ENCODE measurements at places on chromosomes 2 and 18.
A peak's percentile ranks its signal among the peaks of the same experiment; 100 is the strongest.

DNA sequence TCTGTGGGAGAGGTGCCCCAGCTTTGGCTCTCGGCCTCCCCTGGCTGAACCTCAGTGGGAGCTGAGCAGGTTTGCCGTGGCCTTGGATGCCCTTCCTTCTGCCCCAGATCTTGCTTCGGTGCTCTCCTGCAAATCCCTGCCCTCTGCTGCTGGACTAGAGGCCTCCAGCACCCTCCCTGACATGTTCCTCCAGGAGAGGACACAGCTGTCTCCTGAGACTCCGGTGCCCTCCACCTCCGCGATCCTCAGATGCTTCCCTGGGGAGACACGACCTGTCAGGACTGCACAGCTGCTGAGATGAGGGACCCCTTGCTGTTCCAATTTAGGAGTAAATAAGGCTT, 7.3 kb upstream of the NT5DC4 start:
- no peak for DNase-seq

DNA sequence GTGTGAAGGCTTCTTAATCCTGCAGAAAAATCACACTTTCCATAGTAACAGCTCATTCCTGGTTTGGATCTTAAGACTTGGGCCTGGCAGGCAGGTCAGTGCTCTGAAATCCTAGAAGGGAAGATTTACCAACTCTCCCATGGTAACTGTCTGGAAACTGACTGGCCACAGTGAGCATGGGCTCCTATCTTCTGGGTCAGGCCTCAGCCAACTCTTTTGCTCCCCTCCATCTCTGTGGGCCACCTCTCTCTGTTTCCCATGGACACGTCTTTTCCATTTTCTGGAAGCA, 86.7 kb downstream of the ACAA2 start:
- DNase-seq, result no peak

GRCh38 chr2:171016125-171016524, 87.1 kb downstream of the GORASP2 start:
- no peak for DNase-seq

DNA sequence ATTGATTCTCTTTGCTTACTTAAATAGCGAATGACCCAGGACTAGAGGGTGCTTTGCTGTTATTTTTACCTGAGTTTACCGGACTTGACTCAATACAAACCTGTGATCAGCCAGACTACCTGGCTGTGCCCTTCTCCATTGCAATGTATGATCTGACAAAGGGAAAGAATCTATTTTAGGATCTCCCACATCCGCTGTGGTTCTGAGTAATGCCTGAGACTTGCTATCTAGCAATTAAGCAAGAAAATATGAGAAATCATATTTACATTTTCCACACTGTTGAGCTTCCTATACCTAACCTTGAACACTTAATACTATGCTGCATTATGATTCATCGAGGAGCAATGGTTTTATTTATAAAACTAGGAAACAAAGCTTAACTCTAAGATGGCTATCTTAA, 215.2 kb downstream of the RAD51AP2 start:
- no peak for DNase-seq

GRCh38 chr2:220891405-220891804, 680.7 kb downstream of the EPHA4 start:
- DNase-seq, result no peak

GRCh38 chr2:107961395-107961794, 24.9 kb upstream of the SLC5A7 start:
- no peak for DNase-seq

DNA sequence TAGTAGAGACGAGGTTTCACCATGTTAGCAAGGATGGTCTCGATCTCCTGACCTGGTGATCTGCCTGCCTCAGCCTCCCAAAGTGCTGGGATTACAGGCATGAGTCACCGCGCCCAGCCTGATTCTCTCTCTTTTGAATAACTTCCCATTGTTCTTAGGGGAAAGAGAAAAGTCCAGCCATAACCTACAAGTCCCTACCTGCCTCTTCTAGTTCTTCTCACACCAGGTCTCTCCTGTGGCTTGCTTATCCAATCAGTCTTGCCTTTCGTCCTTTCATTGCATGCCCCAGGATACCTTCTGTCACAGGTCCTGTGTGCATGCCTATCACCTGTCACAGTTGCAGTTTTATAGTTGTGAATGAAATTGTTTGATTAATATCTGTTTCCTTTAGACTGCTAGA, 148.1 kb downstream of the SLC4A3 start:
- no peak for DNase-seq

- DNase-seq, result no peak
These were observed 789.4 kb upstream of the PIK3C3 start for GRCh38 chr18:41165625-41166024.

DNA sequence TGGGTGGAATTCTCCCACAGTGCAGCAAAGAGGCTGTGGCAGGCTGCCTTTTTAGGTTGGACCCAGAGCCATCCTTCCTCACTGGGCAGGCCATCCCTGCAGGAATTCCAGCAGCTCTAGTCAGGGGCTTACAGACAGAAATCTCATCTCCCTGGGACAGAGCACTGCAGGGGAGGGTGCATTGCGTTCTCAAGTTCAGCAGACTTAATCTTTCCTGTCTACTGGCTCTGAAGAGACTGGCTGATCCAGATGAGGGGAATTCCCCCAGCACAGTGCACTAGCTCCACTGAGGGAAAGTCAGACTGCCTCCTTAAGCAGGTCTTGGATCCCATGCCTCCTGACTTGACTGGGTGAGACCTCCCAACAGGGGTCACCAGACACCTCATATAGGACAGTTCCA, 899.7 kb upstream of the VRK2 start:
- no peak for DNase-seq

DNA sequence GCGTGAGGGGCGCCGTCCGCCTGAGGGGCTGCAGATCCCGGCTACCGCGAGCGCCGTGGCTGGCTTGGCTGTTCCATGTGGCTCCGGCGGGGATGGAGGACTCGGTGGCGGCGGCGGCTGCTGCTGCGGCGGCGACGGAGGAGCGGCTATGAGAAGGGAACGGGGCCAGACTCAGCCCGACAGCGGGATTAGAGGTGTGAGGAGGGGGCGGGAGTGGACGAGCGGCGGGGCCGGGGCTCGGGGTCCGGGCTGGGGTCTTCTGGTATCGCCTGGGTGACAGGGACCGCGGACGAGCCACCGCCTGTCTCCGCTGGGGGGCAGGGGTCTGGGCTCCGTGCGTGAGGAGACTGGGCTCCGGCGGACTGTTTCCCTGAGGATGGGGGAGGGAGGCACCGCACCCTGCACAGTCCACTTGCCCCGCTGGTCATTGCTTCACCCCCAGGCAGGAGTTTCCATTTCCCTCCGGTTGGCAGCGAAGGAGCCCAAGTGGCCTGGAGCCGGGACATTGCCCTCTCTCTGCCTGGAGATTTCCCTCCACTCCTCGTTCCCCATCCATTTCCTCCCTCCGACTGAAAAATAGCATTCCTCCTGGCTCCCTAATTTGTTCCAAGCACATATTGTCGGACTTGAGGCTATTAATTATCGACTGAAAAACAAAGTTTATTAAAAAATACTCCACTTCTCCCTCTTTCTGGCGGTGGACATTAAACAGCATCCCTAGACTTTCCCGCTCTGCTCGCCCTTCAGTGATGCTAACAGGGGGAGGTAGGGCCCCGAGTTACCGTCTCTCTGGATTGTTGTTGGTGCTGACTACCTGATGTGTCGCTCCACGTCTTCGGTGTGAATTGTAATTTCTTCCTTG, 577 bp downstream of the EHBP1 start:
- peak; percentile 72 for DNase-seq

DNA sequence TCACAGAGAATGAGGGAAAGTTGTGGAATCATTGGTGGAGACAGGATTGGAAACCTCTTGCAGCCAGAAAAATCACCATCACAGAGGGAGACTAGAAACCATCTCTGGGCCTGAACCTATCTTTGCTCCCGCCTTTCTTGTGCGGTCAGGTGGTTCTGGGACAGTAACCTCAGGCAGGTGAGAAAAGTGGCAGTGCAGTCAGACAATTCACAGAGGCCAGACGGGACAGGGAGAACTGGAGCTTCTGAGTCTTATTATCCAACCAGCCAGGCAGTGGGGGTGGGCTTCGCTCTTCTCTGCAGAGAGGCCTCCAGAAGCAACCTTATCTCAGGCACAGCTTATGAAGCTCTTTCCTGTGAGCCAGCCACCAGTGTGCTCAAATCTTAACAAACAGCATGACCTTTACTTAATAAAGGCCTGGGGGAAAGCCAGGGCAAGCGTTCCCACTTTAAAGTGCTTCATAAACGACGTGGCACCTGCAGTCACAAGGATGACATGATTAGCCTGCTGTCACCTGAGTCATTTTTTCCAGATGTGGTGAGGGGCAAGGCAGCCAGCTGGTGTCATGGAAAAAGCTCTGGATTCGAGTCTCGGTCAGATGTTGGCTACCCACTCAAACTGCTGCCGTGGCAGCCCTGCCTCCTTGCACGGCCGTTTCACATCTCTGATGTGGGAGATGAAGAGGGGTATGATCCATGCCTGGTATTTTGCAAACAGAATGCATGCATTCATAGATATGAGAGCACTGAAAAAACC, 109.7 kb downstream of the B3GNT2 start:
- DNase-seq, result no peak

DNA sequence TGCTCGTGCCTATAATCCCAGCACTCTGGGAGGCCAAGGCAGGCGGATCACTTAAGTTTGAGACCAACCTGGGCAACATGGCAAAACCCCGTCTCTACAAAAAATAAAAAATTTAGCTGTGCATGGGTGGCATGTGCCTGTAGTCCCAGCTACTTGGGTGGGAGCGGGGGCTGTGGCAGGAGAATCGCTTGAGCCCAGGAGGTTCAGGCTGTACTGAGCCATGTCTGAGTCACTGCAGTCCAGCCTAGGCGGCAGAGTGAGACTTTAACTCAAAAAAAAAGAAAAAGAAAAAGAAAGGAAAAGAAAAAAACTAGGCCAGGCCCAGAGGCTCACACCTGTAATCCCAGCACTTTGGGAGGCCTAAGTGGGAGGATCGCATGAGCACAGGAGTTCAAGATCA, 30.8 kb downstream of the TWSG1 start:
- DNase-seq, result no peak

DNA sequence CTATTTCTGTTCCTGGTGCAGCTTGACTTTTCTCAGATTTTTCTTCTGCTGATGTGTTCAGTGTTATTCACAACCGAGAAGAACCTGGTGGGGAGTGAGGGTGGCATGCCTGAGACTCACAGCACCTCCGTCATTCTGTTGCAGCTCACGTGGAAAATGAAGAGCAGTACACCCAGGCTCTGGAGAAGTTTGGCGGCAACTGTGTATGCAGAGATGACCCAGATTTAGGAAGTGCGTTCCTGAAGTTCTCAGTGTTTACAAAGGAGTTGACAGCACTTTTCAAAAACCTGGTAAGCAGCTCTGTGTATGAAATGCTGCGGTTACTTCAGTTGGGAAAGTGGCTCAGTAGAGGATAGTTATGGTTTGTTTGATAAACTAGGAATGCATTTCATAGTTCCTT, 90.5 kb downstream of the ASAP2 start:
- DNase-seq, result no peak

DNA sequence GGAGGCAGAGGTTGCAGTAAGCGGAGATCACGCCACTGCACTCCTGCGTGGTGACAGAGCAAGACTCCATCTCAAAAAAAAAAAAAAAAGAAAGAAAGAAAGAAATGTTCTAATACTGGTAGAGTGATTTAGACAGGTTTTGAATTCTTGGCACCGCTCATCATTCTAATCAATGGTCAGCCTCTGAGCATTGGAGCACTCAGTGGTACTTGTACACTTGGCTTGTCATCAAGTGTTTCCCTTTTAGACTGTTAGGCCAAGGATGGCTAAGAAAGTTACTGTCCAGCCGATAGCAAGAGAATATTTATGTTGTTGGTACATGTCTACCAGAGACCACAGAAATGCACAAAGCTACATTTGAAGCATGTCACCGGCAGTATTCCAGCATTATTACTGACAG, 444.1 kb upstream of the RAB12 start:
- no peak for DNase-seq

DNA sequence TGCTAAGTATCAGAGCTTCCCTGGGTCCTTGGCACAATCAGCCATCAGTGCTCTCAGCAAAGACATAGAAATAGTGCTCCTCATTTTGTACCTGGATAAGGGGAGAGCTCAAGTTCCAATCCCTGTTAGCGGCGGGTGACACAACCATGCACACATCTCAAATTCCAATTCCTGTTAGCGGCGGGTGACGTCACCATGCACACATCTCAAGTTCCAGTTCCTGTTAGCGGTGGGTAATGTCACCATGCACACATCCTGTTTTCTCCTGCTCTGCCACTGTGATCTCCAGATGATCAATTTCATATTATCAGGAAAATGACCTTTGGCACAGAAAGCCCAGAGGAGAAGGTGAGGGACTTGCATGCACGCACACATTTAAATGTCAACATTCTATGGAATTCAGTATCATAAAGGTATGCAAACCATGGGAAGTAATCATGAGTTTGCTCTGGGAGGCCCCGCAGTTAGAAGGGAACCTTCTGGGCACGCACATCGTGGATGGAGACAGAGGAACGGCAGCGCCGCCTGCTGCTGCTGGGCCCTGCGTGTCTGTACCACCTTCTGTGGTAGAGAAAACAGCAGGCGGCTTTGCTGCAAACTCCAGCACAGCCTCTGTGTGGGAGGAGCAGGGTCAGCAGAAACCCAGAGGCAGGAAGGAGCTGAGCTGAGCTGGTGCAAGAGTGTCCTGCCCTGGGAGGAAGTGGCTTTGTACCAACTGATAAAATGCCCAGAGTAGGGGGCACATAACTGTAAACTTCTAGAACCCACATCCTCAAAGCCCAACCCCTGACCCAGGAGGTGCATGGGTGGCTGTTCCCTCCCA, 77.8 kb downstream of the MBP start:
- DNase-seq, result peak; percentile 80

DNA sequence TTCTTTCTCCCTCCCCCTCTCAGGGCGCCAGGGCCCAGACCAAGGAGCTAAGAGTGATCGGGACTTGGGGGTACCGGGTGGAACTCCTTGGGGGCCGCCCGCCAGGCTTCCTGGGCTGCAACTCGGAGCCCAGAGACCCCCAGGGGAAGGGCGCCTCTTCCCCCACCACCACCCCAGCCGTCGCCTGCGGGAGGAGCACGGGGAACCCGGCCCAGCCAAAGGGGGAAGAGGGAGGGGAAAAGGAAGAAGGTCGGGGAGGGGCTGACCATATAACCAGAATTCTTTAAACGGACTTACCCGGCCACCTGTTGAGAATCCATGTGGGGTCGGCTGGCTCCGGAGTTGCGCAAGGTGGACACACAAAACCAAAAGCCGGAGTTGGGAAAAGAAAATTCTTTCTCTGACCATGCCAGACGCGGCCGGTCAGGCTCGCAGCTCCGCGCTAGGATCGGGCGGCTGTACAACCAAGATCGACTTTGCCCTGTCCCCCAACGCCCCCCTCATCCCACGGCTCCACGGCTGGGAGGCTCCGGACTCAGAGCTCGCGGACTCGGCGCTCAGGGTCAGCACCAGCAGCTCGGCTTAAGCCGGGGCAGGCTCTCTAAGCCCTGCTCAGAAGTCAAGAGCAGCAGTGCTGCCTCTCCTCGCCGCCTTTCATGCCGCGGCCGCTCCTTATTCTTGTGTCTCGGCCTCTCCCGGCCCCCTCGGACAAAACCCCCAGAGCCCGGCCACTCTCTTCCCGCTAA, 6.3 kb upstream of the SIX3 start:
- DNase-seq, result no peak

DNA sequence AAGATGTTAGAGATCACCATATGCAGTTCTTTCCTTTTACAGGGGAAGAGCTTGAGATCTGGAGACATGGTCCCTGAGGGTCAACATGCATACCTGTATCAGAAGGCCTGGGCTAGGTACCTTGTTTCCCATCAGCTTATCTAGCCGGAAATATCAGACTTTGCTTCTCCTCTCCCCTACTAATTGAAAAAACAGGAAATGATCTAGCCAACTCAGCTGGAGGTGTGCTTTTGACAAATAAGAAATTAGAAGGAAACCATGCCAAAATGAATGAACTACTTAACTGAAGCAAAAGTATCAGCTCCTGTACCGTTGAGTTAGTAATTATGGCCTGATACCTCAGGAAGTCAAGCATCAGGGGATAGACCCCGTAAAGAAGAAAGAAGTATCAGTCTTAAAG, 20.4 kb downstream of the PKP4 start:
- DNase-seq, result no peak
